GM03348 (cell line): ENCODE measurements at places on chromosomes 2 and 18.

- DNase-seq = no peak
These were observed 38.1 kb downstream of the SNED1 start for GRCh38 chr2:241036397-241036963.

DNA sequence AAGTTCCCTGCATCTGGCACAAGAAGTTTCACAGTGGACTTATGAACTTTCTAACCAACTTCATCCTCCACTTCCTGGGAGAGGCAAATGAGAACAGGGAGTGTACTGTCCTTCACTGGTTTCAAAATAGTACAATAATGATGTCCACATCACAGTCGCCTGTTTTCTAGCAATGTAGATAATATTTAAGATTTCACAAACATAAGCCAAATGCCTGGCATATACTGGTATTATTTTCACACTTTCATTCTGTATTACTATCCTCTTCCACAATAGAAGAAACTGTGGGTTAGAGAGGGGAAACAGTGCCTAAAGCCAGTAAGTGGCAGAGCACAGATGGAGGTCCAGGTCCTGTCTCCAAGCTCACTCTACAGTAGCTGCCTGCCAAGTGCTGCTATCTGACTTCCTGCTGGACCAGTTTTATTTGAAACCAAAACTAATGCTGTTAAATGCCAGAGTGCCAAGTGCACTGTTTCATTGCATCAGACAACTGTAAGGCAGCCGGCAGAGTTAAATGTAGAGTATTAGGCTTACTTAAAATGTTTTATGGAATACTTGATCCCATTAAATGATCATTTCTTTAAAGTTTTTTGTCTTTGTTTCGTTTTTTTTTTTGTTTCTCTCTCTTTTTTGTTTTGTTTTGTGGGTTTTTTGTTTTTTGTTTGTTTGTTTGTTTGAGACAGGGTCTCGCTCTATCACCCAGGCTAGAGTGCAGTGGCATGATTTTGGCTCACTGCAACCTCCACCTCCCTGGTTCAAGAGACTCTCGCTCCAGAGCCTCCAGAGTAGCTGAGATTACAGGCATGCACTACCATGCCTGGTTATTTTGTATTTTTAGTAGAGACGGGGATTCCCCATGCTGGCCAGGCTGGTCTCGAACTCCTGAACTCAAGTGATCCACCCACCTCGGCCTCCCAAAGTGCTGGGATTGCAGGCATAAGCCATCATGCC, 15.1 kb downstream of the COBLL1 start:
- peak; percentile 58 for DNase-seq

- peak; percentile 67 for DNase-seq
These were observed 584 bp downstream of the AAK1 start for GRCh38 chr2:69642709-69643601.

- DNase-seq = no peak
These were observed 43.7 kb upstream of the FOSL2 start for GRCh38 chr2:28348921-28349320.

GRCh38 chr18:27412556-27412955, 227.4 kb upstream of the CHST9 start:
- no peak for DNase-seq

GRCh38 chr2:72236445-72237067, 88.9 kb upstream of the CYP26B1 start:
- peak; percentile 76 for DNase-seq

- no peak for DNase-seq
These were observed 8.8 kb downstream of the TRIB2 start for GRCh38 chr2:12725233-12726187.

GRCh38 chr2:203892207-203892606, 24.6 kb downstream of the CTLA4 start:
- no peak for DNase-seq

DNA sequence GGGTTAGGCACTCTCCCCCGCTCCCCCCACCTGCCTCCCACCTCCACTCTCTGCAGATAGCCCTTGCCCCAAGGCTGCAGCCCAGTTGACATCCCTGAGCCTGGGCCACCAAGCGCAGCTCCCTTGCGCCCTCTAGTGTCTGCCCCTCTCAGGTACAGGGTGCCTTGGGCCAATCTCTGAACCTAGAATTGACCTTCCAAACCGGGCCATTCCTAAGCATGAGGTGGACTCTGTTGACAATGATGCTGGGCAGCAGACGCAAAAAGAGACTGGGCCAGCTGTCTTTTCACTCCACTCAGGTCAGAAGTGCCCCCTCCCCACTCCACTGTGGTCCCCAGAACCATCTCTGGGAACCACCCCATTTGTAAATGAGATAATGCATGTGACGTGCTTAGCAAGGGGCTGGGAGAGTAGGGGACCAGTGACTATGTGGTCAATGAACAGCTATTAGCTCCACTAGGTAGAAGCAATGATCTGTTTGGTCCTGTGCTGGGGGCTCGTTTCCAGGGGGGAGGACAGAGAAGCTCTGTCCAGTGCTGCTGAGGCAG, 43.3 kb upstream of the PLB1 start:
- DNase-seq = peak; percentile 86

DNA sequence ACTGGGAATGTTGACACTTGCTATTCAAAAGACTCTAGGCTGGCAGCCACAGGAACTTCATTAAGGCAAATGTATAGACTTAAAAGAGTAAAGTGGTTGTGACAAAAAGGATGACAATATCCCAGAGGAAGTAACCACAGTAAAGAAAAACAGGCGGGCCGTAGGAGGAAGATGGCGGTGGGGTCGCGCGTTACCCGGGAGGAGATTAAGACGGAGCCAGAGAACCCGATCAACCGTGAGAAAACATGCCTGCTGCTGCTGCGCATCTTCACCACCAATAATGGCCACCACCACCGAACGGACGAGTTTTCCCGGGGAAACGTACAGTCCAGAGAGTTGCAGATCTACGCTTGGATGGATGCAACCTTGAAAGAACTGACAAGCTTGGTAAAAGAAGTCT, 14.0 kb upstream of the NEUROD1 start:
- no peak for DNase-seq

- DNase-seq = no peak
These were observed 62.1 kb downstream of the TNFRSF11A start for GRCh38 chr18:62387257-62387656.

GRCh38 chr18:53991202-53991601, 233.3 kb downstream of the MBD2 start:
- peak; percentile 19 for DNase-seq

DNA sequence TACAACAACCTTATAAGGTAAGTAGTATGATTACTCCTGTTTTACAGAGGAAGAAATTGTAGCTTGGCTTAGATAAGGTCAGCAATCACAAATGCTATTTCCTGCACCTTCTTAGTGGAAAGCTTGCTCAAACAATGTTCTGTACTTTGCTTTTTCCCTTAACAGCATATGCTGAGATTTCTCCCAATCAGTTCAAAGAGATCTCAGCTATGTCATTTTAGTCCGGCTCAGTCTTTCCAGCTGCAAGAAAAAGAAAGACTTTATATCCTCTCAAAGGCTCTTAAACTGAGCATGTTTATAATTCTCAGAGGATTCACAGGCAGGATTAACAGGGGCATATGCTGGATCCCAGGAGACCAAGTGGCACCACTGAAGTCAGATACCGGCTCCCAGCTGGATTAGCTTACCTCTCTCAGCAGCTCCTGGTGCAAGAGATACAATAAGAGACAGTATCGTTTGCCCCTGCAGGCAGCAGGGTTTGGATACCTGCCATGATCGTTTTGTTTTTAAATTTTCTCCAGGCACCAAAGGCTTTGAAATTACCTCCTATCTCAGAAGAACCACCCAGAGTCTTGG, 29.5 kb downstream of the KIAA2012 start:
- DNase-seq = no peak

DNA sequence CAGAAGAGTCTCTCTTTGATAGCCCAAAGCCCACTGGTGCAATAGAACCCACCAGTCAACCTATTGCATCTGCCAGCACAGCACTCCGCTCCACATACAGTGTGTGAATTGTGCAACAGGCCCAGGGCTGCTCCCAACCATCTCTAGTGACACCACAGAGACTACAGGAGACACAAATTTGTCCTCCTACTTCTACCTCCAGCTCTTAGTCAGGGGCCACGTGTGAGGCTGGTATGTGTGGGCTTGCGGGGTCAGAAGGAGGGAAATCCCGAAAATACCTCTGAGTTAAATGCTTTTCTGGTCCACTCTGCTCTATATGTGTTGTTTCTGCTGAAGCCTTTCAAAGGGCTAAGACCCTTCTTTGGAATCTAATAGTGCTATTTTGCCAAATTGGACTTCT, 18.0 kb downstream of the DGUOK start:
- no peak for DNase-seq

DNA sequence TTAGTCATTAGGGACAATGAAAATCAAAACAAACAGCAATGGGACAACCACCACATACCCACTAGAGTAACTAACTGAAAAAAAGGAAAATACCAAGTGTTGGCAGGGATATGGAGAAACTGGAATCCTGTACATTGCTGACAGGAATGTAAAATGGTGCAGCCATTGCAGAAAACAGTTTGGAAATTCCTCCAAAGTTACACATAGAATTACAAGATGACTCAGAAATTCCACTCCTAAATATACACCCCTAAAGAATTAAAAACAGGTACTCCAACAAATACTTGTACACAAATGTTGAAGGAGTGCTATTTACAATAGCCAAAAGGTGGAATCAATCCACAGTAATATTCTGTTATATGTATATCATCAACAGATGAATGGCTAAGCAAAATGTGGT, 110.9 kb downstream of the ROCK1 start:
- DNase-seq = no peak

- peak; percentile 24 for DNase-seq
These were observed 263.8 kb downstream of the PHLPP1 start for GRCh38 chr18:62979176-62979575.

DNA sequence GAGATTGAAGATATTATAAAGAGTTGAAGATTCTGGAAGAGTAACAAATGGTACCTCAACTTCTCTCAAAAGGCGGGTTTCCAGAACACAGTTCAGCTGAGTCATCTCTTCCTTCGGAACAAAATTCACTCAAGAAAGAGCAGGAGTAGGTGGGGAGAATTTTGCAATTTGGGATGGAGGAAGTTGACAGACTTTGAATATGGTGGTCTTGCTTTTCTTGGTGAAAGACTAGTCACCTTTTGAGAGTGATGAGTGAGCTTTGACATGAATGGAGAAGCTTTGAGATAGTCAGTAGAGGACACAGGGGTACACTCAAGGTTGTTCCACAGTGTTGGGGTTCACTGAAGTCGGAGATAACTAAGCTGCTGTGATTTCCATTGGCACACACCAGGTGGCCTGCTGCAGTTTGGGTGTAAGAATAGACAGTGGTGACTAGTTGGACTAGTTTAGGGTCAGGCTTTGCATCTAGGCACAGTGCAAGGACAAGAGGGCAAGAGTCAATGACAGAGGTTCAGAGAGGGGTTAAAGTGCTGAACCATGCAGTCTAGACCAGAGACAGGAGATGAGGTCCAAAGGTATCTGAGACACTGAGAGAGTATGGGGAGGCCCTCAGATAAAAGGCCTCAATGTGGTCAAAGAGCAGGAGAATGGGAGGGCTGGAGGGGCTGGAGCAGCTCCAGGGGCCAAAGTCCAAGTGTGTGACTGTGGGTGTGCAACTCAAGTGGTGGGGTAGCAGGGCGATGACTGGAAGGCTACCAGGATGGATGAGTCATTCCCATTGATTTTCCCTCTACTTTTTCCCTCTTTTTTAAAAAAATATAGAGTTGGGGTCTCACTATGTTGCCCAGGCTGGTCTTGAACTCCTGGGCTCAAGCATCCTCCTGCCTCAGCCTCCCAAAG, 7.7 kb downstream of the CCL20 start:
- no peak for DNase-seq

DNA sequence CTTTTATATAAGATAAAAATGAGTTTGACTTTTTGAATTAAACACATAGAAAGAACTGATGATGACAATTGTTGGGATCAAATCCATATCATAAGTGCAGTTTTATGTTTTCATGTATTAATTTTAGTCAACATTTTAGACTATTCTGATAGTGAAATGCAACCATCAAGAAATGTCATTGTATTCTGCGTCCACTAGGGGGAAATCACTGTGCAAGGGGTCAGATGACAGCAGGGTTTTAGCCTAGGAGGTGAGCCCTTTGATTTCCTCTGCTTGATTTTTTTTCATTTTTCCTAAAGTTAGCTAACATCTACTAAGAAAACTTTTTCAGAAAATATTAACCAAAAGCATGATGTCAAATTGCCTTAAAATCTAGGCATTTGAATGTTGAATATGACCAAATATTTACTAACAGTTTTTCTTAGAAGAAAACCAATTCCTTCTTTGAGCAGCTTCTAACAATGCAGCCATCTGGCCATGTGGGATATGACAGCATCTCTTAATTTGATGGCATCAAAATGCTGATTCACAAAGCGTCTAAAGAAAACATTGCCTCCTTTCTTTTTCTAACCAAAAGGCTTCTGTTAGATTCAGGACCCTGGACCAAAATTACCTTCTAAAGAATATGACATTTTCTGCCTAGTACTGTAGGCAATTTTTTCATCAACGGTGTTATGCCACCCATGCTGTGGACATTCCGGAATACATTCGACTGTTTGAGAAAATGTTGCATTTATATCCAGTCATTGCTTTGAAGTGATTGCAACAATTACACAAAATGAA, 141.5 kb downstream of the SPHKAP start:
- DNase-seq = peak; percentile 36

DNA sequence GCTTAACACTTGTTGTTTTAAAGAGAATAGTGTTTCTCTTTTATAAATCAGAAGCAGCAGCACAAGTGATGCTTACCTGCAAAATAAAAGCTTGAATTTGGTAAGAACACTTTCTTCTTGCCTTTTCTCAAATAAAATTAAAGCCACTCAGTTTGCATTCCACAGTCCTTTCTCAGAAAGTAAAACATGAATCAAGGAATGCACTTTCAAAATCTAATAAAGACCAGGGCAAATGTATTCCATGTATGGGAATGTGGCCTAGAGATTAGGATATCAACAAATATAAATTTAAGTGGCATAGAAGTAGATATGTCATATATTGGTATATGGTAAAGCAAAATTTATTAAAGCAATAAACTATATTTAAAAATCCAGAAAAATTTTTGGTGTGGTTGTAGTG, 352.8 kb downstream of the THSD7B start:
- peak; percentile 13 for DNase-seq

GRCh38 chr18:68734308-68734707, 19.4 kb upstream of the TMX3 start:
- DNase-seq = peak; percentile 53

- DNase-seq = no peak
These were observed 31.1 kb upstream of the PPP3R1 start for GRCh38 chr2:68283419-68283812.
